ENCODE measurements at places on chromosomes 7 and 10.

DNA sequence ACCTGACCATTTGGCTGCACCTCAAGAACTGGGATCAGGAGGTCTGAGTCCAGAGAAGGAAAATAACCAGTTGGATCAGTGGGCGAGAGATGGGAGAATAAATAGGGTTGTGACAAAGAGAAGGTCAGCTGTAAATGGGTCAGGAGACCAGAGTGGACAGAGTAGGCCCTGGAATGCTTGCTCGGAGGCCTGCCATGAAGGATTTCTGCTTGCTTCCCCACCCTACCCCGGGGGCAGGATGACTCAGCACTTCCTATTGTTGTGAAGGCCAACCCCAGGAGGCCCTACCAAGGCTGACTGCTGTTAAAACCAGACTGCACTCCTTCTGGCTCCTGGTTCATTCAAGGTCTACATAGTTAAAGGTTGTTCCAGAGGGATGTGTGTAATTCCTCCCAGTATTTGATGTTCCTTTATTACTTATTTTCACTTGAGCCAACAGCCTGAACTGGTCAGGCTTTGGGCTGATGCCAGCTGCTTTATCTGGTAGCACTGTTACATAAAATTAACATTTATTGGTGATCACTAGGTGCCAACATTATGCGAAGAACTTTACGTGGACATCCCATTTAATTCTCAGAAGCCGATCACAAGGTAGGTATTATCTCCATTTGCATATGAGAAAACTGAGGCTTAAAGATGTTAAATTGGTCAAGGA, 27.3 kb upstream of the IFRD1 start:
- DNase-seq = no peak

GRCh38 chr10:26697922-26698608, 564 bp downstream of the PDSS1 start:
- no peak for DNase-seq

DNA sequence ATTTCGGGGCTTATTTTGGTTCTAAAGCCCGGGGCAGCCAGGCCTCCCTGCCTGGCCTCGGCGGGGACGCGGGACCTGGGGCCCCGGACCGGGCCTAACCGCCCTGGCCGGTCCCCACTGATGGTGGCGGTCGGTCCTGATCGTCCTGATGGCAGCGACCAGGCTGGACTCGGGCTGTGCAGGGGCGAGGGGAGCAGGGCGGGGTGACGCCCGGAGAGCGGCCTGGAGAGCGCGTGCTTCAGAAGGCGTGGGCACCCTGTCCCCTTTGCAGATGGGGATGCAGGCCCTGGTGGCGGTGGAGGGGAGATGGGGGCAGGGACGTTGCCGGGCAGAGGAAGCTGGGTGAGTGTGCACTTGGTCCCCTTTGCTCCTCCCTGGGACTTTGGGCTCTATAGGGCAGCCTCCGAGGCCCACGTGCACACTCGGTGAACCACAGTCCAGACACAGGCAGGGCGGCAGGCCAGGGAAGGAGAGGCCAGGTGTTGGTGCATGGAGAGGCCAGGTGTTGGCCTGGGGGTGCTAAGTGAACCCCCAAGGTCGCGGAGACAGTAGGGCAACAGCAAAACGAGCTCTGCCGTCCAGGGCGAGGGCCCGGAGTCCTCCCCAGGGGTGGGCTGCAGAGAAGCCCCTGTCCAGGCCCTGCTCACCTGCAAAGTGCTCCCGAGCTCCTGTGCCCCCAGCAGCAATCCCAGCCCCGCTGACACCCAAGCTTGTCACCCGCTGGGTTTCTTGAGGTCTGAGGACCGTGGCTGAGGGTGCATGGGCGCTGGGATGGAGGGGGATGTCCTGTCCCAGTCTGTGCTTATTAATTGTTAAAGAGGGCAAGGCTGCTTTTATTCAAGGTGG, 42.4 kb upstream of the FAM20C start:
- no peak for DNase-seq

- no peak for DNase-seq
Measured at GRCh38 chr7:123231021-123232000, 31.5 kb upstream of the SLC13A1 start.

GRCh38 chr7:120941856-120942255, 8.7 kb upstream of the ING3 start:
- no peak for DNase-seq

GRCh38 chr10:105063796-105064195, 422.7 kb downstream of the SORCS3 start:
- DNase-seq = no peak

DNA sequence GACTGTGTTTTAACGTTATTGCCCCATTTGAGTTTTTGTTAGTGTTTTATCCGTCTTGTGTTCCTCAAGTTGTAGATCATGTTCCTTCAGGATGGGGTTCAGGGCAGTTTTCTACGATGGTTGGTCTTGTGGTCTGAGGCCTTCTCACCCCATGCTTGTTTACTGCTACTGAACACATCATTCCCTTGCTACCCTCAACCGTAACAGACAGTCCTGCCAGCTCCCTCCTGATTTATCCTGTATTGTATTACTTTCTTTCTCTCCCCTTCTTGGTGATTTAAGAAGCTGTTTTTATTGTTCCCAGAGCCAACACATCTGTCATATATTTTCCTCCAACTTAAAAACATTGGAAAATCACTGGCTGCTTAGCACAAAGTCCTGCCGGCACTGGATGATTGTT, 719.8 kb downstream of the INHBA start:
- no peak for DNase-seq

- no peak for DNase-seq
Measured at GRCh38 chr10:118020365-118020764, 26.4 kb downstream of the RAB11FIP2 start.

DNA sequence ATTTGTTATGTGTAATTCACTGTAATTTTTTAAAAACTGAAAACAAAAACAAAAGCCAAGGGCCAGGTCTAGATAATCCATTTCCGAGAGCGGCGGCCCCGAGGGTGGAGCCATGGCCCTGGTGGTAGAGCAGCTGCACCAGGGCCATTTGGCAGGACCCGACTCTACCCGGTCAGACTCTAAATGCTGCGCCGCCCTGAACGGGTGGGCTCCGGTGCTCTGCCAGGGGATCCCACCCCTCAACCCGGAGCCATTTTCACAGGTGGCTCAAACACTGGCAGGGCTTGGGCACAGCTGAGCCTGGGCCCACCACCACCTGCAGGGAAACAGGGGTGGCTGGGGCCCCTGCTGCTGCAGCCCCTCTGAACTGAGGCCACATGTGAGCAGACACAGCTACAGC, 56.9 kb downstream of the DPYSL4 start:
- no peak for DNase-seq

- no peak for DNase-seq
Measured at GRCh38 chr10:13528875-13529713, at the start of gene BEND7. BEND7 (minus strand) TSS chr10:13529014; CDS start chr10:13528533, 481 bp downstream.

DNA sequence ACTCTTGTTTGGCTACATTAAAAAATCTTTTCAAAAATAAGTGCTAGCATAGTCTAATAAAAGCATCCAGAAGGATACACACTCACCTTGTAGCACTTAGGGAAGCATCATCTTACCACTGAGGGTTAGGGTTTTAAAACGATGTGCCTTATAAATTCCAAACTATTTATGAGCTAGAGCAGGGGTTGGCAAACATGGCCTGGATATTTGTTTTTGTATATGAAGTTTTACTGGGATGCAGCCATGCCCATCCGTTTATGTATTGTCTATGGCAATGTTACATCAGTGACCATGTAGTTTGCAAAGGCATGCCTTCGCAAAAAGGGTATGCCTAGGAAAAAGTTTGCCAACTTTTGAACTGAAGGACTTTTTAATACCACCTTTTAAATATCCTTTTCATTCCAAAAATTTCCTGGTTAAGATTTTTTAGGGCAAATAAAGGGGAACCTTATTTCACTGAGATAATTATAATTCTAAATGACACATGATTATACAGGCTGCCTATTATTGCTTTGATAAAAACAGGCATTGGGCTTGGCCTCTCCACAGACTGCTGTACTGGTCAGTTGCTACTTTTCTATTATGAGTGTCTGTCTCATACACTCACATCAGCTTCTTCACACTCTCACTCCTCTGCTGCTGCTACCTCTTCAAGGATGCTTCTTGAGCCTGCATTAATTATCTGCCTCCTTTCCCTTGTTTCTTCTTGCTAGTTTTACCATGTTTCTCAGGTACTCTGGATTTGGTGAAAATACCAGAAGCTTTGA, 30.7 kb downstream of the MTPN start:
- no peak for DNase-seq

DNA sequence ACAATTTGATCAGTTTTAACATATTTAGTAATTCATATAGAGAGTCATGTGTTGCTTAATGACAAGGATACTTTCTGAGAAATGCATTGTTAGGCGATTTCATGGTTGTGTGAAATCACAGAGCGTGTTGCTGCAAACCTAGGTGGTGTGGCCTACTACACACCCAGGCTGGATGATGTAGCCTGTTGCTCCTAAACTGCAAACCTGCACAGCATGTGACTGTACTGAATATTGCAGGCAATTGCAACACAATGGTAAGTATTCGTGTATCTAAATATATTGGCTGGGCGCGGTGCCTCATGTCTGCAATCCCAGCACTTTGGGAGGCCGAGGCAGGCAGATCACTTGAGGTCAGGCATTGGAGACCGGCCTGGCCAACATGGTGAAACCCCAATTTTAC, 73.7 kb upstream of the BAIAP2L1 start:
- no peak for DNase-seq

DNA sequence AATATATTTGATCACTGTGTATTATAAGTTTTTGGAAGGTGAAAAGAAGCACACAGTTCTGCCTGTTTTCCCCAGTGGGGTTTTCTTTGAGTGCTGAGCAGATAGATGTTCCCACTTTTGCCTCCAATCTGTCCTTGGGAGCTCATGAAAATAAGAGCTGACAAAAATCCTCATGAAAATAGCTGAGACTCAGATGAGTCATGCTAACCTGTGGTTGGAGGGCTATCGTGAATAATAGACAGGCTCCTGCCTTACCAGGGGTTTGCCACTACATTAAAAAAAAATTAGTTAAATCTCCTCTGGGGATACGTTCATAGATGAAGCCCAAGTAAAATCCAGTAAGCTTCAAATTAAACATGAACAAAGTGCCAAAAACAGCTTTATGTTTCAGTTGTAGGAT, 10.9 kb upstream of the AOAH start:
- no peak for DNase-seq

- no peak for DNase-seq
Measured at GRCh38 chr7:12761111-12761510, 73.7 kb downstream of the ARL4A start.

- DNase-seq = no peak
Measured at GRCh38 chr7:435630-436366, 83.8 kb downstream of the PDGFA start.

- no peak for DNase-seq
Measured at GRCh38 chr7:3243256-3243655, 57.8 kb upstream of the SDK1 start.

DNA sequence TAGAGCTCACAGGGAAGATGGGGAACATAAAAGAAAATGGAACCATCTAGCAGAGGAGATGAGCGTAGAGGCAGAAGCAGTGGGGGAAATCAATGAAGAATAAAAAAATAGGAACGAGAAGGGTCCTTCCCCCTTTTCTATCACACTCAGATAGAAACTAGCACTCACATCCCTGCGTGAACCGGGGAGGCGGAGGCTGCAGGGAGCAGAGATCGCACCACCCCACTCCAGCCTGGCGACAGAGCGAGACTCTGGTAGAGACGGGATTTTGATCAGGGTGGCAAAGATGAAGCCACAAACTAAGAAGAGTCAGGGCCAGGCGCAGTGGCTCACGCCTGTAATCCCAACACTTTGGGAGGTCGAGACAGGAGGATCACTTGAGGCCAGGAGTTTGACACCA, 64.7 kb upstream of the ECHDC3 start:
- no peak for DNase-seq

GRCh38 chr7:155527664-155528063, 18.7 kb downstream of the CNPY1 start:
- DNase-seq = no peak

- no peak for DNase-seq
Measured at GRCh38 chr7:30172451-30172850, 37.7 kb downstream of the MTURN start.

- DNase-seq = no peak
Measured at GRCh38 chr7:25235471-25235870, 7.2 kb upstream of the NPVF start.

- no peak for DNase-seq
Measured at GRCh38 chr7:70257921-70258320, 659.6 kb downstream of the AUTS2 start.

DNA sequence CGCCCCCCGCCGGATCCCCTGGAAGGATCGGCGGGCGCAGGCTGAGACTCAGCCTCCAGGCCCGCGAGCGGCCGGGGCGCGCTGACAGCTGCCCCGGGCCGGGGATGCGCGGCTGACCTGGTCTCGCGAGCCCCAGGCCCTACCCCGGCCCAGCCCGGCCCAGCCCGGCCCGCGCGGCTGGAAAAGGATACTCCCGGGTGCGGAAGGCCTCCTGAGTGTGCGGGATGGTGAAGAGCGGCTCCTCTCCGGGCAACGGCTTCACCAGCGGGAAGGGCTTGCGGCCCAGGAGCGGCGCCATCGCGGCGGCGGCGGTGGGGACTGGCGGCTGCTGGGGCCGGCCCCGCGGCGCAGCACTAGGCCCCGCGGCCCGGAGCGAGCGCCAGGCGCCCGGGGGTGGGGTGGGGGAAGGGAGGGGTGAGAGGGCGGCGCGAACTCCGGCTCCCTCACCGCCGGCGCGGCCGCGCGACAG, 423 bp downstream of the BAZ1B start:
- DNase-seq = no peak

DNA sequence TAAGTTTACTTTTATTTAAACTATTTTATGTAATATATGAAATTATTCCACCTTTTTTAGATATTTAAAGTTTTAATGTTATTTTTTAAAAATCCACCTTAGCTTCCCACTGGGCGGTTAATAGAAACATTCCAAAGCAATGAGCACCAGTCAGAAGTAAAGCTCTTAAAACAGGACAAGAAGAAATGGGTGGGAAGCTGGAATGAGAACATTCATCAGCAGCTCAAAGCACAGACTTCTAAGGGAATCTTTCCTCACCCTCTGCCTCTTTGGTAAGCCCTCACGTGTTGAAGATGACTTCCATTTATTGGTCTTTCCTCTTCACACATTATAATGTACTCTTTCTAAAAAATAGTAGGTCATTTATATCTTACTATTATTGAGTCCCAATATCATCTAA, 3.1 kb downstream of the AGMO start:
- DNase-seq = no peak
